Stimulated activated naive B cell treated with anti-CD40 and anti-IgM and Interleukin-4, amounts not matched to agents 10 μg/mL and 1 μg/mL and 100 μg/mL, for 72 hours (primary cell): ENCODE measurements at places on chromosomes 3 and 15.

DNA sequence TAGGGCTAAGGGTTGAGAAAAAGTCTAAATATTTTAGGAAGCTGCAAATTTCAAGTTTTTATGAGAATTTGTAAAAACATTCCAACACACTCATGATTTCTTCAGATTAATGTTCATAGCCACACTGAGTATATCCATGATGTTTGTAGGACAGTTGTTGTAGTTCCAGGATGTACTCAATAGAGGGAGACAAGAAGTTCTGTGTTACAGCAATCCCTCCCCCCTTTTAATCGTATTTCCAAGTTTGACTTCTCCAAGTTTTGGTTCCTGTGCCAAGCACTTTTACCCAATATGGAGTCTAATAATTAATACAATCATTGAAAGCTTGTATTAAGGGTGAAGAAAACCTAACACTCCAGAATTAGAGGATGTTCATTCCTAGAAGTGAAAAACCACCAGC, 143.4 kb downstream of the FEZF2 start:
- no peaks in the 10 kb centered on the region for H3K4me1 ChIP-seq
- DNase-seq: no peak
- no peak overlapping the region for H3K4me3 ChIP-seq
- no peaks in the 10 kb centered on the region for H3K36me3 ChIP-seq
- no peak overlapping the region for H3K27ac ChIP-seq
- H3K27me3 ChIP-seq: peaks cover 4% of the 10 kb centered on the region

- no peaks in the 10 kb centered on the region for H3K36me3 ChIP-seq
- no peaks in the 10 kb centered on the region for H3K27me3 ChIP-seq
- DNase-seq: no peak
- H3K4me3 ChIP-seq: no peak overlapping the region
- no peak overlapping the region for H3K27ac ChIP-seq
These were observed 174.3 kb upstream of the MBNL1 start for GRCh38 chr3:152094406-152094805.

DNA sequence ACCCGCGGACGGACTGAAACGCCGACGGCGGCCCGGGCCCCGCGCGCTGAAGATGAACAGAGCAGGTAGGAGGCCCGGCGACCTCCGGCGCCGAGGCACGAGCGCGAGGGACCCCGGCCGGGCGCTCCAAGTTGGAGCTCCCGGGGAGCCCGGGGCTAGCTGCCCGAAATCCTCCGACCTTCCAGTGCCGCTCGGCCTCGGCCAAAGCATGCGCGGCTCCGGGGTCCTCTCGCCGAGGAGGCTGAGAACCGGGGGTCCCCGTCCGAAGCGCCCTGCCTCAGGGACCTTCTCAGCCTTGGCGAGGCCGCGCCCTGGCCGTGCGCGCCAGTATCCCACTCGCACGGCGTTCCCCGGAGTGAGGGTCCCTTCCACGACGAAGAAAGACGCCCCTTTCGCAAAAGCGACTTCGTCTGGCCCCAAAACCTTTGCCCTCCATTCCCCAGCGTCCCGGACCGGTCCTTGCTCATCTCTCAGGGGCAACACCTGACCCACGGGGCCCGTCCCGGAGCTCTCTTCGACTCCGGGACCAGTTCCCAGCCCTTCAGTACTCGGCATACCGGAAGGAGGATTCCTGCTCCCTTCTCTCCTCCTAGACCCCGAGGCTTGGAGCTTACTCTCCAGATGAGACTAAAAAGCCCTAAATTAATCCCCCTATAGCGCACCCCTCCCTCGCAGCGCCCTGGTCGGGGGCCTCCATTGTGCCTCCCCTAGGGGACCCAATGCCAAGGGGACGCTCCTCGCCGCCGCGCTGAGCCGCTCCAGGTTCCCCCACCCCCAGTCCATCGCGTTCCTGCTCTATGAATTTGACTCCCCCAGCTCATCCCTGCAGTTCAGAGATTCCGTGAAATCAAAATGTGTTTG, 7.7 kb upstream of the FGD5 start:
- no peaks in the 10 kb centered on the region for H3K36me3 ChIP-seq
- H3K27me3 ChIP-seq: peaks cover 67% of the 10 kb centered on the region
- H3K4me1 ChIP-seq: peaks cover 14% of the 10 kb centered on the region
- DNase-seq: no peak

GRCh38 chr15:41849204-41849603, 10.6 kb downstream of the PLA2G4B start:
- no peak for DNase-seq
- peaks cover 7% of the 10 kb centered on the region for H3K4me1 ChIP-seq
- no peak overlapping the region for H3K27ac ChIP-seq
- peaks cover 25% of the 10 kb centered on the region for H3K36me3 ChIP-seq

GRCh38 chr3:30625541-30626438, 19.4 kb downstream of the TGFBR2 start:
- peaks cover 26% of the 10 kb centered on the region for H3K36me3 ChIP-seq
- peaks cover 86% of the 10 kb centered on the region for H3K4me1 ChIP-seq
- H3K4me3 ChIP-seq: no peak overlapping the region
- H3K27me3 ChIP-seq: no peaks in the 10 kb centered on the region

GRCh38 chr3:53092942-53093341, 37.3 kb downstream of the RFT1 start:
- no peaks in the 10 kb centered on the region for H3K27me3 ChIP-seq
- no peak for DNase-seq
- H3K27ac ChIP-seq: no peak overlapping the region
- no peak overlapping the region for H3K4me3 ChIP-seq
- peaks cover 2% of the 10 kb centered on the region for H3K4me1 ChIP-seq
- peaks cover 38% of the 10 kb centered on the region for H3K36me3 ChIP-seq
